Natural killer cell (primary cell): ENCODE measurements at places on chromosomes 5 and 9. TPM values are rescaled to one million over a fixed set of nuclear protein-coding genes. Genes with fewer than 3 reads are reported as not detected.

- H3K27me3 ChIP-seq = no peaks in the 10 kb centered on the region
- H3K4me1 ChIP-seq = no peaks in the 10 kb centered on the region
- no peaks in the 10 kb centered on the region for H3K36me3 ChIP-seq
These were observed 740.2 kb upstream of the DMAC1 start for GRCh38 chr9:8539681-8540197.

DNA sequence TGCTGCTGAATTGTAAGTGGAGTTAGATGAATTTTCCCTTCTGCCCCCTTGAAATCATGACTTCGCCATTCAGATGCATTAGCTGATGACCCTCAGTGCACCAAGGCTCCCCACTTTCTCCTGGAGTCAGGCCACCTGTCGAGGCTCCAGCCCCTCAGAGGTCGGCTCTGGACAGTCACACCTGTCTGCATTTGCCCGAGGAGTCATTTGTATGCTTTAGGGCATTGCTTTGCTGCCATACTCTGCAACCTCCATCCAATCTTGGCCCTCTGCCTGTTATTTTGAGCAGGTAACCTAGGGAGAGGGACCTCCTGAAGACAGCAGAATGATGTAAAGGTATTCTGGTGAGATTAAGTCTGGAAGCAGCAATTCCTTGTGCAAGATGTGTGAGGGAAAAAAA lies 144.8 kb downstream of the MACROH2A1 start:
- no peaks in the 10 kb centered on the region for H3K27me3 ChIP-seq
- no peak overlapping the region for H3K4me3 ChIP-seq
- no peaks in the 10 kb centered on the region for H3K36me3 ChIP-seq
- DNase-seq = no peak
- no peaks in the 10 kb centered on the region for H3K4me1 ChIP-seq
- no peak overlapping the region for H3K27ac ChIP-seq

Gene FAXDC2
- 0.48 TPM for total RNA-seq

DNA sequence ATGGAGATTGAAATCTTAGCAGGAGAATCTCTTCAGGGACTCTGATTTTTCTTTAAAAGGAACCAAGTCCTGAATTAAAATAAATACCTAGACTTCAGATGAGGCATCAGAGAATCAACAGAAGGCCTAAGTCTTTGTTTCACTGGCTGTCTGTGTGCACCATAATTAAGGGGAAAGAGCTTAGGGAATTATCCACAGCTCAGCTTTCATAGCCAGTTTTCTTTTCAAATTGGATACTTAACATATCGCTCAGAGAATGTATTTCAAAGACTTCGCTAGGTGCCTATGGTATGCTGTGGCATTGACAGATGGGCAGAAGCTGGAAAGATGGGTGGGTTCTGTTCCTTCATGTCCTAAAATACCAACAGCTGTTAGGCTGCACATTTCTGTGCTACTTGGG lies 325.8 kb downstream of the TMEM38B start:
- no peak overlapping the region for H3K4me3 ChIP-seq
- H3K36me3 ChIP-seq = no peaks in the 10 kb centered on the region
- H3K27me3 ChIP-seq = no peaks in the 10 kb centered on the region
- no peak overlapping the region for H3K27ac ChIP-seq
- DNase-seq = no peak
- no peaks in the 10 kb centered on the region for H3K4me1 ChIP-seq

DNA sequence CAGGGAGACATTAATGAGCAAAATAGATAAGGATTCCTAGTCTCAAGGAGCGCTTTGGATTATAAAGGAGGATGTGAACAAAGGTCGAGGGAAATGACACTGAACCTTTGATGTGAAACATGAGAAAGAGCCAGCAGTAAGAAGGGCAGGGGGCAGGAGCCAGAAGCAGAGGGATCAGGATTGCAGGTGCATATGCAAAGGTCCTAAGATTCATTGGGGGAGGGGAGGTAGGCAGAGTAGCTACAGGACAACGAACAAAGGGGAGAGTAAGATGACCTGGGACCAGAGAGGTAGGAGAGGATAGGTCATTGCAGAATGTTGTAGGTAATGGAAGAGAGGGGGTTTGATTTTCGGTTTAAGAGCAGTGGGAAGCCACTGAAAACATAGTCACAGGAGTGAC lies 129.2 kb upstream of the TRPM3 start:
- no peaks in the 10 kb centered on the region for H3K36me3 ChIP-seq
- no peak for DNase-seq
- H3K4me3 ChIP-seq = no peak overlapping the region
- H3K4me1 ChIP-seq = no peaks in the 10 kb centered on the region
- no peak overlapping the region for H3K27ac ChIP-seq
- no peaks in the 10 kb centered on the region for H3K27me3 ChIP-seq

Gene CA9
- not detected for total RNA-seq

Gene ARID3C
- 0.24 TPM for total RNA-seq

GRCh38 chr5:119470105-119470763 lies 17.9 kb downstream of the HSD17B4 start:
- H3K27me3 ChIP-seq = no peaks in the 10 kb centered on the region
- peaks cover 6% of the 10 kb centered on the region for H3K36me3 ChIP-seq
- no peak overlapping the region for H3K4me3 ChIP-seq
- no peak for DNase-seq
- H3K27ac ChIP-seq = no peak overlapping the region

Gene PKD2L2
- not detected for total RNA-seq

DNA sequence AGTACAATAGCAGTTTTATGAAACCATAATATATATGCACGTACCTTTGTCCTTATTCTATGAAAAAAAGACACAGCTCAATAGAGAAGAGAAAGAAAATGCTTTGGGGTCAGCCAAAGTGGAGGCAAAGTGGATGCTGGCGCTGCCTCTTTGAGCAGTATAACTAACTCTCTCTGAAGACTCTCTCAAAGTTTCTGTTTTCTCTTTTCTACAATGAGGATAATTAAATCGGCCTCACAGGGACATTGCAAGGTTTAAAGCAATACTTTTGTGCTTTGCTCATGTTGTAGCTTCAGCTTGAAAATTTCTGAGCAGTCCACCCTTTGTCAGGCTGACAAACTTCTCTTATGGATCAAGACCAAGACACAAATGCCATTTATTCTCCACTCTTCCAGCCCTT lies 455.1 kb upstream of the MPDZ start:
- no peaks in the 10 kb centered on the region for H3K27me3 ChIP-seq
- no peak overlapping the region for H3K27ac ChIP-seq
- H3K4me1 ChIP-seq = no peaks in the 10 kb centered on the region
- DNase-seq = no peak
- no peaks in the 10 kb centered on the region for H3K36me3 ChIP-seq
- no peak overlapping the region for H3K4me3 ChIP-seq
